ENCODE measurements at places on chromosomes 16 and 17.
A peak's percentile ranks its signal among the peaks of the same experiment; 100 is the strongest.

DNA sequence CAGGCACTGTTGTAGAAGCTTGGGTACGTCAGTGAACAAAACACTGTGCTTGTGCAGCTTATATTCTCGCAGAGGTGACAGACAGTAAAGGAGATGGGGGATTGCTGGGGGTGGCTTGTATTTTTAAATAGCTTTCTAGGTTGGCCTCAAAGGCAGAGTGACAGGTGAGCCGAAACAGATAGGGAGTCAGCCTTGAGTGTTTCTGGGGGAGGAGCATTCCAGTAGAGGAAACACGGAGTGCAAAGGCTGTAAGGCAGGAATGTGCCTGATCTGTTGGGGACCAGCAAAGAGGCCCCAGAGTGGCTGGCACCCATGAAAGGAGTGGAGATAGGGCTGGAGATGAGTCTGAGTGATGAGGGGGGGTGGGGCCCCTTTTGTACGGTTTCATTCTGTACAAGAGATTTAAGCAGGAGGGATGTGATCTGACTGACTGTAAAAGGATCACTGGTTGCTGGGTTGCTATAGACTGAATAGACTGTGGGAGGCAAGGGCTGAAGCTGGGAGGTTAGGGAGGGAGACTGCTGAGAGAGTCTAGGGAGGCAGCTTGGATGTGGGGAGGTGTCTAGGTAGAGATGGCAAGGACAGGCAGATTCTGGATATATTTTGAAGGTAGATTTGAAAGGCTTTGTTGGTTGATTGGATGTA lies 15.2 kb downstream of the NUP93 start:
- no peak for DNase-seq

DNA sequence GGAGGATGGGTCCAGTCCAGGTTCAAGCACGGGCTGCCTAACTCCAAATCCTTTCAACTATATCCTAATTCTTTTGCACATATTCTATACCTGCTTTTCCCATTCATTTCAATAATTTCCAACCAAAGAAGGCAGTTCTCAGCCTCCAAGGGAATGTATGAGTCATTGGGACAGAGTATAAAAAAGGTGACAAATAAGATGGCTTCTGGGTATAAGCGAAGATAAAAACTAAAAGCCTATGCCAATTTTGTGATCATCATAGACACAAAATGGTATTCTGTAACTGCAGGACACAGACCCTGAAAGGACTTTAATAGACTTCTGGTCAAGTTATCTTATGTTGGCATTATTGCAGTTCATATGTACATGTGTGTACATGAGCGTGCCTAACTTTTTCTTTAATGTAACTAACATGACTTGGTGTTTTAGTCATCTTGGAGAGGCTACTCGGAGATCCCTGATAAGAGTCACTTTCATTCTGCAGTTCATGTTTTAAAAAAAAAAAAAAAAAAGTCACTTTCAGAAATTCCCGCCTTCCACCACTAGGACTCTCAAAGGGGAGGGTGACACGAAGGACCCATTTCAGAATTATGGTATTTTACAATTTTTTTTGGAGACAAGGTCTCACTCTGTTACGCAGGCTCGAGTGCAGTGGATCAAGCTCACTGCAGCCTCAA lies 17.3 kb downstream of the COG1 start:
- no peak for DNase-seq

DNA sequence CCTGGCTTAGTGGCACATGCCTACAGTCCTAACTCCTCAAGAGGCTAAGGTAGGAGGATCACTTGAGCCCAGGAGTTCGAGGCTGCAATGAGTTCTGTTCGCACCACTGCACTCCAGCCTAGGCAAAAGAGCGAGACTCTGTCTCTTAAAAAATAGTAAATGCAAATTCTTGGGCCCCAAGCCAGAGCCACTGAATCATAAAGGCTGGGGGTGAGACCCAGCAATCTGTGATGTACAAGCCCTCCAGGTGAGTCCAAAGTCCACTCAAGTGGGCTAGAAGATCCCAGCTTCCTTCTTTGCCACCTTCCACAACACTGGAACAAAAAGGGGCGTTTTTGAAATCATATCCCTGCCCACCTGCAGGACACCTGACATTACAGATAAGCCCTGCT lies 16.9 kb downstream of the TRIM25 start:
- DNase-seq, result no peak

- peak; percentile 74 for DNase-seq
Measured at GRCh38 chr17:80265205-80266068, 4.8 kb downstream of the RNF213 start.

GRCh38 chr16:65388592-65388991 lies 266.7 kb upstream of the CDH11 start:
- no peak for DNase-seq

DNA sequence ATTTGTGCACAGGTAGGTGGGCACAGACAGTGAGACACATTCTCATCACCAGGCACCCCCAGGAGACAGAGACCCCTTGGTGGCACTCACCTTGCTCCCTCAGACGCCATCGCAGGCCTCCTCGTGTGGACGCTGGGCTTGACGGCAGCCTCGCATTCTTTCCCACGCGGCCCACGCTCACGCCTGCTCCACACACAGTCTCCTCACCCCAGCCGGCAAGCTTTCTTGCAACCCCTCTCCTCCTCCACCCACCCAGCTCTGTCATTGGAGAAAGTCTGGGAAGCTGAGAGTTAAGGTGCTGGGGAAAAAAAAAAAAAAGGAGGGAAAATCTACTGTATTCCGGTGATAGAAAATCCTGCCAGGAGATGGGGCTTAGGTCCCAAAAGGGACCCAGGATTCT lies 14.8 kb downstream of the SGCA start:
- no peak for DNase-seq

DNA sequence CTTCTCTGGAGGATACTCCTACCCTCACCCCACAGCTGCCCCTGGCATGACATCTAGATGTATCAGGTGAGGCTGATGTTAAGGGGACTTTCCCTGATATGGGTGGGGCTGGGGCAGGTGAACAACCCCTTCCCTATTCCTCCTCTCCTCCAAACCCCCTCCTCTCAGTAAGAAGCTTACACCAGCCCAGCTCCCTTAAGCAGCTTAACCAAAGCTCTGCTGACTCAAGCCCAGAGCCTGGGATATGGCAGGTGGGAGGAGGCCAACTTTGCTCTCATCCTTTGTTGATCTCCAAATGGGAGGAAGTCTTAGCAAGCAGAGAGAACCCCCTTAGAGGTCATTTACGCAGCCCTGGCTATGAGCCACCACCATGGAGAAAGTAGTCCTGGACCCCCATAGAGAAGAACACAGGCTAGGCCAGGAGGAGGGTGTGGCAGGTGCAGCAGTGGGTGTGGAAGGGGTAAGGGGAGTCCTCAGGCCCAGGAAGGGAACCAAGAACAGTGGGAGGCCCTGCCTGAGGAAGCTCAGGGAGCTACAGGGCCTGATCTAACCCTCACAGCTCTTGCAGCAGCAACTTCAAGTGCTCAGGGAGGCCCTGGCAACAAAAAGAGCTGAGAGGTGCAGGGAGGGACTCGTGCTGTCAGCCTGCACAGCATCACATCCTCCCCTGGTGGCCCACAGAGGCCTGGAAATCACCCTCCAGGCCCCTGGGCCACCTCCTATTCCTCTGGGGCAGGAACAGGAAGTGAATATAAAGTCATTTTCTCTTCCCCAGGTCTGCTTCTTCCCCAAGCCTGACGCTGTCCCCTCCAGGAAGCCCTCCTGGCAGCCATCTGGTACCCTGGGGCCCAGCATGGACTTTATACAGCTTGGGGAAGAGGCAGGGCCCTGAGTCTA lies 2.9 kb downstream of the UNC119 start:
- peak; percentile 79 for DNase-seq

DNA sequence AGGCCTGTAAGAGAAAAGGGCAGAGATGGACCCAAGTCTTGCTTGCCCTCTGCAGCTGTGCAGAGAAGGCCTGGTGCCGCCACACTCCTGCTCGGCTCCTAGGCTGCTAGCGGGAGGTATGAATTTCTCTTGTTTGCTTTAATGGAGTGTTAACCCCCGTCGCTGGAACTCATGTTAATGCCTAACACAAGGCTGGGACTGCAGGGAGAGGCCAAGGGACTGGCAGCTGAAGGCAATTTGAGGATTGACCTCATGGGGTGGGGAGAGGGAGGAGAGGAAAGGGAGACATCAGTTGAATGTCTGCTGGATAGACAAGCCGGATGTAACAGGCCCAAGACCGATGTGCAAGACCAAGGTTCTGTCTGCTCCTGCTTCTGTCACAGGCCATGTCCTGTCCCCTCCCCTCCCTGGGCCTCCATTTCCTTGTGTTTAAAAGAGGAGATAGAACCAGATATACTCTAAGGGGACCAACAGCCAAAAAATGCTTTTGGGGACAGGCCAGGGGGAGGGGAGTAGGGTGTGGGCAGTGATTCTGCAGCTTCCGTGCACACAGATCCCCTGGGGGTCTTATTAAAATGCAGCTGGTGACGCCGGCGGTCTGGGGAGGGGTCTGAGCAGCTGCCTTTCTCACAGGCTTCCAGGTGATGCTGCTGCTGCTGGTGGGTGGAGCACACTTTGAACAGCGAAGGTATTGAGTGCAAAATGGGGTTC lies 46.7 kb upstream of the TBX2 start:
- DNase-seq, result no peak

DNA sequence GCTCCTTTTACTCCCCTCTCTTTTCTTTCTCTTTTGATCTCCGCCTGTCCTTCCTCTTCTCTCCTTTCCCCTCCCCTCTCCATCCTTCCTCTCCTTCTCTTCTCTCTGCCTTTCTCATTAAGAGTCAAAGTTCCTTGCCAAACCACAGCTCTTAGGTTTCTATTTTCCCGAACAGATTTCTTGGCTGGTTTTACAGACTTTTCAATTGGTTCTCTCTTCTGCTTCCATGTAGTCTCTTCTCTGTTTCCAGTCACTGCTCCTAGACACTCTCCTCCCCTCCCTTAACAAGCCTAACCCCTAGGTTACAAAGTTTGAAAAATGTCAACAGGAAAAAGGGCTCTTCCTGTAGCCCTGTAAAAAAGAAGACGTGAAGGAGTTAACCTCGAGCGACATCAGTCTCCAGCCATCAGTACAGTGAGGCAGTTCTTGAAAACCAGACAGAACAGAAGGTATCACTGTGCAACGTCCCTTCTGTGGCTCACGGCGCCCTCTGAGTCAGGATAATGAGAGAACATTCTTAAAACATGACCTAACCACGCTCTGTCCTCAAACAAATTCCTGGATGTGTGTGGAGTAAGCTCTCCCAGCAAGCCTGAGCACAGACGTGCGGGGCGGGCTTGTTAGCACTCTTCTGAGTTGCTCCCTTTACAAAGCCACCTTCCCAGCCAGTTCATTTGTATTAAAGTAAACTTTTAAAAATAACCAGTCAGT lies 11.6 kb upstream of the MARCHF10 start:
- no peak for DNase-seq

- DNase-seq, result no peak
Measured at GRCh38 chr17:45371414-45372324, 54.8 kb upstream of the MAP3K14 start.
